ENCODE measurements at places on chromosomes 4 and X. TPM values are rescaled to one million over a fixed set of nuclear protein-coding genes. Genes with fewer than 3 reads are reported as not detected.

DDX53 gene
- total RNA-seq = not detected

GSX2 gene
- not detected for total RNA-seq

HSPA4L gene
- 2.3 TPM for total RNA-seq

DGKK gene
- not detected for total RNA-seq

IBSP gene
- total RNA-seq = not detected

CSAG3 gene
- not detected for total RNA-seq

COX7B2 gene
- not detected for total RNA-seq

ETNPPL gene
- not detected for total RNA-seq

IGSF1 gene
- total RNA-seq = 1.6 TPM

MAGEC1 gene
- total RNA-seq = not detected

CLCN4 gene
- 5.5 TPM for total RNA-seq

CDKN2AIP gene
- total RNA-seq = 16.0 TPM

WDR45 gene
- 77.5 TPM for total RNA-seq

CXCL8 gene
- total RNA-seq = 0.76 TPM

SPANXN1 gene
- total RNA-seq = not detected

LDB2 gene
- total RNA-seq = 3.2 TPM
